ENCODE measurements at places on chromosomes 13 and 19. TPM values are rescaled to one million over a fixed set of nuclear protein-coding genes. Genes with fewer than 3 reads are reported as not detected.

The SGCG gene
- total RNA-seq, result not detected

The METTL21C gene
- total RNA-seq, result not detected

The TMEM59L gene
- total RNA-seq, result not detected

The PSG7 gene
- not detected for total RNA-seq

The FCAR gene
- total RNA-seq, result not detected

The ANKLE1 gene
- 15.2 TPM for total RNA-seq

The KCNRG gene
- total RNA-seq, result 0.42 TPM

The AXL gene
- total RNA-seq, result 0.11 TPM

The CD37 gene
- total RNA-seq, result 127 TPM

The PRODH2 gene
- total RNA-seq, result not detected

The POU4F1 gene
- total RNA-seq, result 0.07 TPM

The PCDH9 gene
- 0.09 TPM for total RNA-seq

The ADGRE3 gene
- not detected for total RNA-seq

The ZNF382 gene
- 10.0 TPM for total RNA-seq

The KLF12 gene
- total RNA-seq, result 28.6 TPM

The CAMSAP3 gene
- 0.31 TPM for total RNA-seq

The HSH2D gene
- 9.3 TPM for total RNA-seq

The CEACAM8 gene
- total RNA-seq, result not detected

The AP2S1 gene
- total RNA-seq, result 121 TPM

The F10 gene
- total RNA-seq, result not detected

The SHC2 gene
- total RNA-seq, result 0.13 TPM

The PRRG2 gene
- 1.2 TPM for total RNA-seq

The PGLYRP2 gene
- not detected for total RNA-seq

The IL12RB1 gene
- total RNA-seq, result 18.9 TPM

The CYP4F22 gene
- 0.71 TPM for total RNA-seq

The ERF gene
- total RNA-seq, result 58.7 TPM

The PAN3 gene
- total RNA-seq, result 33.1 TPM

The THSD8 gene
- total RNA-seq, result 31.0 TPM

All from CD8-positive, alpha-beta memory T cell (primary cell).